ENCODE measurements at places on chromosomes 6 and 20. TPM values are rescaled to one million over a fixed set of nuclear protein-coding genes. Genes with fewer than 3 reads are reported as not detected.

DNA sequence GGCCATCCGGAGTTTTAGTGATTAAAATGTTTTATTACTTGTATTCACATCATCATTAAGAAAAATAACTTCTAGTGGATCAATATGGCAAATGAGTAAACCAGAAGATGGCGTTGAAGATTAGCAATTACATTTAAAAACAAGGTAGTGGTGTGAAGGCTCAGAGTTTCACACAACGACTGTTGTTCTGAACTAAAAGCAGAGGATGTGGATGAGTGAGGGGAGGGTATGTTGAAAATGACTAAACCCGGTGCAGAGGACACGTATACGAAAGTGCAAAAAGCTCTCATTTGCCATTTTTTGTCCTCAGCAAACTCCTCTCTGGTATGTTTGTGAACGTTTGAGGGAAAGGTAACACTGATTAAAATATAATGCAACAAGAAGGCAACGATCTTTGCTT is 1.9 kb upstream of the IRF4 start:
- no peaks in the 10 kb centered on the region for H3K36me3 ChIP-seq
- H3K4me1 ChIP-seq: peaks cover 10% of the 10 kb centered on the region
- peaks cover 19% of the 10 kb centered on the region for H3K27me3 ChIP-seq
- no peak for DNase-seq

The ARMH2 gene
- polyA plus RNA-seq: not detected

The LST1 gene
- polyA plus RNA-seq: 1.8 TPM

The XKR7 gene
- under 0.01 TPM for polyA plus RNA-seq

The TSBP1 gene
- polyA plus RNA-seq: not detected
